Stimulated activated CD4-positive, alpha-beta T cell treated with anti-CD3 and anti-CD28 coated beads, Interleukin-15, amount 100 ng/mL, for 24 hours (primary cell): ENCODE measurements at places on chromosomes 2 and 18.

DNA sequence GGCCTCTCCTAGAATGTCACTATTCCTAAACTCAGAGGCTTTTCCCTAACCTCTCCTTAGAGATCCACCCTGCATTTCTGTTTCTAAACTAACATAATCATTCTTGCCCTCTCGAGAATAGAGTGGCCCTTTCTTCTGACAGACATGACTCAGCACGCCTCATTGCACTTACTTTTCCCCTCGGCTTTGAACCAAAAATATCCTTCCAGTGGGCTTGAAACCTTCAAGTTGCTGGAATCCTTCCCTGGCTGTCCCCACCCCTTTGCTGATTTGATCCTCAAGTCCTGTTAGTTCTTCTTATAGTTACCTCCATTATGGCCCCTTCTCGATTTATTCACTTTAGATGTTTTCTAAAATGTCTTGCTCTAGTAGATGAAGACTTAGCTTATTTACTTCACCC lies 158.0 kb downstream of the LTBP1 start:
- DNase-seq, result no peak

- no peak for DNase-seq
These were observed 72.2 kb upstream of the DYNC1I2 start for GRCh38 chr2:171615069-171615468.

DNA sequence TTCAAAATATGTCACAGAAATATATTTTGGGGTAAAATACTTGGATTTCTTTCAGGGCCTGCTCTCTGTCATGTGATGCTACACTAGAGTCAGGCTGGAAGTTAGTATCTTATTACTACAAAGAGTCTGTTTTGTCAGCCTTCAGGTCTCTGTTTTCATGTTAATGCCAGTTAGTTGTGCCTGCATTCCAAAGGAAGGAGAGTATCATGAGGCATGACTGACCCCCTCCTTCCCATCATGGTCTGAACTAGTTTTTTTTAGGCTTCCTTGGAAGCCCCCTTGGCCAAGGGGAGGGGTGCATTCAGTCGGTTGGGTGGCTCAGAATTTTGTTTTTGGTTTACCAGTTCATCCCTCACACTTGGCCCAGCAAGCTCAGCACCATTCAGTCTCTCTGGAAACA lies 318.0 kb downstream of the ALK start:
- no peak for DNase-seq

GRCh38 chr18:79738581-79739439 lies 58.9 kb upstream of the KCNG2 start:
- no peak for DNase-seq

DNA sequence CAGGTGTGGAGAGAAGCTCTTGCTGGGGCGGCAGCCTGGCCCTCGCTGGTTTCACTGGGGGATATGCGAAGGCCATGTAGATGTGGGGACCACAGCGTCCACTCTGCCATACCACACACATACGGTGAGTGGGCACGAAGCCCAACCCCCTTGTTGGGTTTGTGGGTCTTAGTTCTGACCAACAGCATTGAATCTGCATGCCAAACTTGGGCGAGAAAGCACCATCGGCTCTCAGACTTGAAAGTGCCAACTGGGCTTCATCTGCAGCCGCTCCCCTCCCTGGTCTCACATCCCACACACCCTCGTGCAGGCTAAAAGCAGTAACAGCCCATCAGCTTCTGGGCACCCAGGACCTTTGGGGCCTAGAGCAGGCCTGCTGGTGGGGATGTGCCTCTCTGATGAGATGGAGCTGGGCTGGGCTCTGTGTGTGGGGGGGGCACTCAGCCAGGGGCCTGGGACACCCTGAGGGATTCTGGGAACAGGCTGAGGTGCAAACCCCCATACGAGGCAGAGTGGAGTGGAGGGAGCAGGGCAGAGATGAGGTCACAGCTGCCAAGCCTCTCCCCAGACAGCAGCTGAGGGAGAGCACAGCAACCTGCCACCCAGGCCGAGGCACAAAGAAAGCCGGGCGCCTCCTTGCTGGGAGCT lies 264.4 kb downstream of the TWIST2 start:
- DNase-seq, result no peak

DNA sequence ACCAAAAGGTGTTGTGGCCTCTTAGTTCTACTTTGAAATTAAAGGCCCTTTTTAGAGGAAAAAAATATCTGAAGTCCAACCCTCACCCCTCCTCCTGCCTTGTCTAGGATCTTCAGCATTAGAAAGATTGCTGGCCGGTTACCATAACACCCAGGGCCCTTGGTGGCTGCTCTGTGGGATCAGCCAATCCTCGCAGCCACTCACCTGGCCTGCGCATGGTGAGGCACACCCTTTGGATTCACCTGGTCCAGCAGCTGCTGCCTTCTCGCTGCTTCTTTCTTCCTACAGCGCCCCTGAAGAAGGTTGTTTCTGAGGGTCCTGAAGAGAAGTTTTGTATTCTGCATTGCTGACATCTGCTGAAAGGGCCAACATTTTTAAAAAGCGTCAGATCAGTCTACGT lies 25.2 kb downstream of the DYTN start:
- DNase-seq, result no peak

GRCh38 chr2:67991456-67991855 lies 71.3 kb downstream of the C1D start:
- no peak for DNase-seq

GRCh38 chr2:102778260-102778659 lies 16.4 kb downstream of the TMEM182 start:
- no peak for DNase-seq

- no peak for DNase-seq
These were observed 99.0 kb upstream of the GRB14 start for GRCh38 chr2:164719996-164720941.

GRCh38 chr2:74499267-74499939 lies at the start of gene LBX2:
Gene LBX2, minus strand, starts transcription at chr2:74499603. Its CDS starts 66 bp downstream, at chr2:74499537.
- peak; percentile 68 for DNase-seq

DNA sequence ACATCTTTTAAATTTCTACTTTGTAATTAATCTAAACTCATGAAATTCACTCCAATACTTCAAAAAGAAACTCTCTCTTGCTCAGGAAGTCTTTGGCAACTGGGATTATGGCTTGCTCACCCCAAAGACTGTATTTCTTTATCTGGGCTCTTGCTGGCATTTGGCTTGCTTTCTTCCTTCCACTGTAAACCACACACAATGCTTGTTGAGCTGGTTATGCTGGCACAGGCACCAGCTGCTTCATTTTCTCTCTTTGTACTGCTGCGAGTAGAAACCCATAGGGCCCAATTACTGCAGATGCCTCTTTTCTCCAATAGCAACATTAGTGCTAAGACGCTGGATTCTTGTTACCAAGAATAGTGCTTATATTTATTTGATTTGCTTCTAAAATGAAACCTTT lies 51.4 kb downstream of the SLC38A11 start:
- no peak for DNase-seq

DNA sequence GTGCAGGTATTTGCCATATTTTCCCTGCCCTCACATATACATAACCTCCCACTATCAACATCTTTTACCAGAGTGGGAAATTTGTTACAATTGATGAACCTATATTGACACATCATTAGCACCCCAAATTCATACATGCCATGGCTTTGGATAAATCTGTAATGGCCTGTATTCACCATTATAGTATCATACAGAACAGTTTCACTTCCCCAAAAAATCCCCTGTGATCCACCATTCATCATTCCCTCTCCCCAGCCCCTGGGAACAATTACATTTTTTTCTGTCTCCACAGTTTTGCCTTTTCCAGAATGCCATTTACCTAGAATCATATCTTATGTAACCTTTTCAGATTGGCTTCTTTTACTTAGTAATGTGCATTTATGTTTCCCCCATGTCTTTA lies 494.5 kb downstream of the RNF144A start:
- no peak for DNase-seq

- DNase-seq, result no peak
These were observed 16.2 kb downstream of the SAG start for GRCh38 chr2:233323851-233324250.

- DNase-seq, result no peak
These were observed 55.1 kb upstream of the LDAH start for GRCh38 chr2:20877960-20878359.

GRCh38 chr2:233387225-233387624 lies 32.9 kb downstream of the DGKD start:
- DNase-seq, result no peak

- DNase-seq, result no peak
These were observed 34.6 kb upstream of the WDR75 start for GRCh38 chr2:189406586-189407233.

DNA sequence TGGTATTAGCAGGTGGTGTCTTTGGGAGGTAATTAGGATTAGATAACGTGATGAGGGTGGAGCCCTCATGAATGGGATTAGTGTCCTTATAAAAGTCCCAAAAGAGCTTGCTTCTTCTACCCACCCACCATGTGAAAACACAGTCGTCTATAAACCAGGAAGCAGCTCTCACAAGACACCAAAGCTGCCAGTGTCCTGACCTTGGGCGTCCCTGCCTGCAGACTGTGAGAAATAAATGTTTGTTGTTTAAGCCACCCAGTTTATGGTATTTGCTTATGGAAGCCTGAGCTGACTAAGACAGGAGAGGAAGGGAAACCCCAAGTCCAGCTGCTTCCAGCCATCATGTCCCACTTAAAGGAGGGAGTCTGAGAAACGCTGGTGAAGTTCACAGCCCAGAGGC lies 13.6 kb downstream of the ADI1 start:
- no peak for DNase-seq

DNA sequence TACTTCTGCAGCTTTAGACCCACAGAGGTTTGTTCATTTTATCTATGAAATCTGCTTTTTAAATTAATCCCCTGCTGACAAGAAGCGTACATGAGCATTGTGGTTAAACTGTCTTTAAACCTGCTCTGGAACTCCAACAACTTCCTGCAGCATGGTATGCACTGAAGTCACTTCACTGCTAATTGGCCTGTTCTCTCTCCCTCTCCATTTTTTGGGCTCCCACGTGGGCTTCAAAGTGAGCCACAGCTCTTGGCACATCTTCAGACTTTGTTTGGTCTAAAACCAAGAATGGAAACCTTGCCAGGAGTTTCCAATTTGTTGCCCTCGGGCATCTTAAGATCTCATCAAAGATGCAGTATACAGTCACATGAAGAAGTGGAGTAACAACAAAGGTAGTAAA lies 311.4 kb downstream of the LRRTM1 start:
- DNase-seq, result no peak
